ENCODE measurements at places on chromosomes 5 and 9.

DNA sequence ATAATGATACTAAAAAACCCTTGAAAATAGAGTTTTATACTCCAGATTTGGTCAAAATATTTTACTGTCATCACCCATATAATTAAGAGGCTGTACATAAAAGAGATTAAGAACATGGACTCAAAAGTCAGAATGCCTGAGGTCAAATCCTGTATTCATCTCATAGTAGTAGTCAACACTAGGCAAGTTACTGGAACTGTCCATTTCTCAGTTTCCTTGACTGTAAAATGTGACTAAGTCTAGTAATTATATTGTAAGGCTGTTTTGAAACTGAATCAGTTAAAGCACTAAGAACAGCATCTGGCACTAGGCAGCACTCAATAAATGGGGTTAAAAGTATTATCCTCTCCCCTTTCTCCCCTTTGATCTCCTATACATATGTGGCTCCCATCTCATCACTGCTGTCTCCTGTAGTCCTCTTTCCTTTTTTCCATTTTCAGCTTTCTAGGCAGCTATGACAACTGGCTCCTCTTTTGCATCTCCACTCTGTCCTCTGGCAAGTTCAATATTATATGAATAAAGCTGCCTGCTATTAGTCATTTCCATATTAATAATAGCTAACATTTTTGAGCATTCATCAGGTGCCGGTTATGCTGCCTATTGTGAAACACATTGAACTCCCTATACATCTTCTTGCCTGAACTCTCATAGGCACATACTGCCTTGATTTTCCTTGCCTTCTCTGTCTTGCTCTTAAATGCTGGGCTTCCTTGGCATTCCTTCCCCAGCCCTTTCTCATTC lies 185.8 kb upstream of the NREP start:
- no peak for DNase-seq

GRCh38 chr9:130157079-130157478 lies 15.1 kb upstream of the NCS1 start:
- no peak for DNase-seq

DNA sequence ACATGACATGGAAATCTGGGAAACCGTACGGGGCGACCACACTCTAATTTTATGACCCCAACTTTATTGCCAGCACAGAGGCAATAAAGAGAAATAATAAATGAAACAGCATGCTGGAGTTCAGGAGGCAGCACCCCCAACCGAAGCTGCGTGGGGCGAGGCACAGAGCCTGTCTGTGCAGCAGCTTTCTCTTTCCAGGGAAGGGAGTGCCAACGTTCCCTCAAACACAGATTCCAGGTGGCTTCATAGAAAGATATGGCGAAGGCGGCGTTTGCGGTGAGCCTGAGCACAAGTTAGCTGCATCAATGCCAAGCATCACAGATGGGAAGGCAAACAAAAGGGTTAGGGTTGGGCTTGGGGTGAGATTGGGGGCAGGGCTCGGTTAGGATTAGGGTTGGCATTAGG lies 114.8 kb downstream of the HSD17B3 start:
- no peak for DNase-seq

DNA sequence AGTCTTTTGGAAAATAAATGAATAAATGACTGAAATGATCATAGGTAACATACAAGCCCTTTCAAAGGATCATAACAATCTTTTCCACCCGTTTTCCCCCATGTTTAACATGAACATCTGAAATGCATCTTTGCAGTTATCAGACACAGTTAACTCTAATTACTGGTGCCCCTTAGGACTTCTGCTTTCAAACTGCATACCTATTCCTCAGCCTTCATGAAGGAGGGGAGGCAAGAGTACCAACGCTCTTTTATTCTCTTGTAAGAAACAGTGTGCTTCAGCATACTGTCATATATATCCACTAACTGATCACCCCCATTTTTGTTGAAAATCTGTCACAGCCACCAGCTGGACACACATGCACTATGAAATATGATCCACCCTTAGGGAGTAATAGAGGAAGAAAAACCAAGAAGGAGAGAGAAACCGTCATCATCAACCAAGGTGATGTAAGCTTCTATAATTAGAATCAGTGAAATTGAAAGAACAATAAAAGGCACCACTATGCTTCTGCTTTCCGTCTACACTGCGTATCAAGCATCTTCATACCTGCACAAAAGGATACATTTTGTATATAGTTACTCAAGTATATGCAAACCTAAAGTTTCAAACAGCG lies 98.7 kb downstream of the RAPGEF6 start:
- DNase-seq, result no peak

- no peak for DNase-seq
These were observed 56.1 kb downstream of the CFAP90 start for GRCh38 chr5:7794823-7795222.

- no peak for DNase-seq
These were observed at the start of gene PCDHGA5 for GRCh38 chr5:141363952-141364660. Gene PCDHGA5 (plus strand): TSS chr5:141364162. CDS start chr5:141364331, 169 bp downstream.

GRCh38 chr9:27599102-27599869 lies 26.0 kb upstream of the C9orf72 start:
- DNase-seq, result no peak

DNA sequence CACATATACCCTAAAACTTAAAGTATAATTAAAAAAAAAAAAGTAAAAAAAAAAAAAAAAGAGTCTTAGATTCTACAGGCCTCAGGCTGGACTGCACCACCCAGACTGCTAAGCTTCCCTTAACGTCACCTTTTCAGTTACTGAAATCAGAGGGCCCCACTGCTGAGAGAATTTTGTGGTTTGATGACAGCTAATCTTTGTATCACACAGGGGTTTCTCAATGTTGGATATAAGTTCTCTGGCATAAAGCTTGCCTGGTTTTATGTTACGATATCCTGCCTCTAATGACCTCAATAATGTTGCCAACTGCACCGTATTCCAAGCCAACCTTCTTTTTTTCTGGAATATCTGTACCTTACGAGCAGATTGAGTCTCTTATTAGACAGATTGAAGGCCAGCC lies 43.1 kb upstream of the C6 start:
- DNase-seq, result no peak

DNA sequence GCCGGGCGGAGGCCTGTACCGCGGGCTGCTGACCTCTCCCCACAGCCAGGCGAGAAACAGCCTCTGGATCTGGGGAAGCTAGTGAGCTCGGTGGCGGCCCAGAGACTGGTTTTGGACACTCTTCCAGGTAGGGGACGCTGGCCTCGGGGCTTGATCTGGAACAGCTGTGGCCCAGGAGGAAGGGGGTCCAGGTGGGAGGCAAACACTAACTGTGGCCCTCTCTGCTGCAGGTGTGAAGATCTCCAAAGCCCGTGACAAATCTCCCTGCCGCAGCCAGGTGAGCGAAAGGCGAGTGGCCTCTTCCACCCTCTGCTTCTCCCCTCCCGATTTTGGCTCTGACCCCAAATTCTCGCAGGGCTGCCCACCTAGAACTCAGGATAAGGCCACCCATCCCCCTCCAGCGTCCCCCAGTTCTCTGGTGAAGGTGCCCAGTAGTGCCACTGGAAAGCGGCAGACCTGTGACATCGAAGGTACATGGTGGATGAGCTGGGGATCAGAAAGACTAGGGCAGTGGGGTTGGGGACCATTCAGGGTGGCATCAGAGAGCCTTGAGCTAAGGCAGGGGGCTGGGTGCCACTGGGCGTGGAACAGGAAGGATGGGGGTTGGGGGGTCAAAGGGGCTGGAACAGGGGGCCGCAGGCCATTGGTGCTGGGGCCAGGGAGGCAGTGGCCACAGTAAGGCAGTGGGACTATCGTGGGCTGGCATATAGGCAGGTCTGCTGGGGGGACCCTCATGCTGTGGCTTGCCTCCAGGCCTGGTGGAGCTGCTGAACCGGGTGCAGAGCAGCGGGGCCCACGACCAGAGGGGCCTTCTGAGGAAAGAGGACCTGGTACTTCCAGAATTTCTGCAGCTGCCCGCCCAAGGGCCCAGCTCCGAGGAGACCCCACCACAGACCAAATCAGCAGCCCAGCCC lies 12.9 kb upstream of the SLC34A1 start:
- no peak for DNase-seq

GRCh38 chr5:90528601-90529193 lies 687 bp downstream of the LYSMD3 start:
- no peak for DNase-seq

Measured in Jurkat, Clone E6-1 (cell line).